ENCODE measurements at places on chromosomes 5 and 9. TPM values are rescaled to one million over a fixed set of nuclear protein-coding genes. Genes with fewer than 3 reads are reported as not detected.

PCDHGB6 gene
- total RNA-seq = 3.1 TPM

LNPEP gene
- 19.1 TPM for total RNA-seq

NRG2 gene
- total RNA-seq = 0.28 TPM

CLINT1 gene
- 139 TPM for total RNA-seq

ZNF618 gene
- 7.5 TPM for total RNA-seq

TNFSF8 gene
- total RNA-seq = not detected

SLC25A51 gene
- 79.5 TPM for total RNA-seq

NR2F1 gene
- 49.5 TPM for total RNA-seq

DCANP1 gene
- not detected for total RNA-seq

FOXD4L4 gene
- total RNA-seq = 0.14 TPM

COL15A1 gene
- 164 TPM for total RNA-seq

FBXL17 gene
- 8.4 TPM for total RNA-seq

PRR7 gene
- total RNA-seq = 2.7 TPM

ALDH1A1 gene
- 290 TPM for total RNA-seq

NKD2 gene
- 12.0 TPM for total RNA-seq

DYNC2I2 gene
- 25.1 TPM for total RNA-seq
